Tongue (tissue), 3 donors: ENCODE measurements at places on chromosomes 3 and 15.

- no peak for DNase-seq
Observed at GRCh38 chr15:71639471-71639870, 170.9 kb upstream of the NR2E3 start.

- peak; percentile 49 for DNase-seq
Observed at GRCh38 chr15:69557020-69557706, 104.5 kb downstream of the RPLP1 start.

DNA sequence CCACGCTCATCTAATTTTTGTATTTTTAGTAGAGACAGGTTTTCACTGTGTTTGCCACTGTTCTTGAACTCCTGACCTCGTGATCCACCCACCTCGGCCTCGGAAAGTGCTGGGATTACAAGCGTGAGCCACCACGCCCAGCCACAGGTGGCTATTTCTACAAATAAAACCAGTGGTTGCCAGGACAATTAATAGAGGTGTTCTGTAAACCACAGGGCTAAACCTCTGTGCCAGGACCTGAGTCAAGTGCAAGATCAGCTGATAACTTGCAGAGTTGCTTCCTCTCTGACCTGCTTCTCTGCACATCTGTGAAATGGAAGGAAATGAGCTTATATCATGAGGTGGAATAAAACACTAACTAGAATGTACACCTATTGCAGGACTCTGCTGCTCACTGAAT is 72.8 kb downstream of the CD200R1L start:
- no peak for DNase-seq

DNA sequence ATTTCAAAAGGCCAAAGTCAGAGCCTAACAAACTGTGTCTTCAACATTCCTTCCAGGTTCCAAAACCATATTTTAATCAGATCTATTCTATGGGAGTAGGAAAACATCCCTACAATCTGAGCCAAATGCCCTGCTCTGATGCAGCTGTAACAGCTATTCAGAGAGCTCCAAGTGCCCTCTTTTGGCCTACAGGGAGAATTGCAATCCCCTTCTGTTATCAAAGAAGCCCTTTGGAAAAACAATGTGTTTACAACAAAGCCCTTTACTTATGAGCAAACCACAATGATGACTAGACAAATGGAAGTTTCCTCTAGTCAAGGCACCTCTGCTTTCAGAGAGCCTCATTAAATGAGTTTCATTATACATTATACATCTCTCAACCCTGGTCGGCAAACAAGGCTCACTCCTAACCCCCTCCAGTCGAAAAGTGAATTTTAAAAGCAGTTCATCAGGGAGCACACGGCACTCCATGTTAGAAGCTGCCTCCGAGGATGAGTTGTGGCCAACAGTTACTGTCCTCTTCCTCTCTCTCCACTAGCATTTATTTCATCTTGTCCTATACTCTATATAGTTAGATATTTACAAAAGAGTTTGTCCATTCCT is 42.6 kb upstream of the TMCO5A start:
- DNase-seq, result peak; percentile 68

GRCh38 chr15:78338781-78339180 is 1.4 kb upstream of the CRABP1 start:
- DNase-seq, result no peak

DNA sequence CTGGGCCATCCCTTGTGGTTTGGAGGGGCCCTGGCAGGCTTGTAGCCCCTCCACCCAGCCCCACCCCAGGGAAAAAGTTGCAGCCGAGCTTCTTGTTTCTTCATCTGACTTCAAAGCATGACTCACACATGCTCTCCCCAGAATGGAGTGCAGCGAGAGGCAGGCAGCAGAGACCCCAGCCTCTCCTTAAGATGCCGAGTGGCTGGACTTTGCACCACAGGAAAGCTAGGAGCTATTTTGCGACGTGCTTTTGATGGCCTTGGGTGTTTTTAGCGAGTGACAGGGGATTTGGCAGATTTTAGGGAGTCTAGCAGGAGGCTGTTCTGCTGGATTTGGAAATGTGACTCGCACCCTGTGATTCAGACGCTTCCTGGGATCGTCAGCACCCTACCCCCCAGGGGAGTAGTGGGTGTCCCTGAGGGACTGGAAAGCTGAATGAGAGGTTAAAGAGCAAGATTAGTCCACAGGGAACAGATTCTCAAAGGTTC is 14.2 kb downstream of the BAHD1 start:
- DNase-seq, result no peak

DNA sequence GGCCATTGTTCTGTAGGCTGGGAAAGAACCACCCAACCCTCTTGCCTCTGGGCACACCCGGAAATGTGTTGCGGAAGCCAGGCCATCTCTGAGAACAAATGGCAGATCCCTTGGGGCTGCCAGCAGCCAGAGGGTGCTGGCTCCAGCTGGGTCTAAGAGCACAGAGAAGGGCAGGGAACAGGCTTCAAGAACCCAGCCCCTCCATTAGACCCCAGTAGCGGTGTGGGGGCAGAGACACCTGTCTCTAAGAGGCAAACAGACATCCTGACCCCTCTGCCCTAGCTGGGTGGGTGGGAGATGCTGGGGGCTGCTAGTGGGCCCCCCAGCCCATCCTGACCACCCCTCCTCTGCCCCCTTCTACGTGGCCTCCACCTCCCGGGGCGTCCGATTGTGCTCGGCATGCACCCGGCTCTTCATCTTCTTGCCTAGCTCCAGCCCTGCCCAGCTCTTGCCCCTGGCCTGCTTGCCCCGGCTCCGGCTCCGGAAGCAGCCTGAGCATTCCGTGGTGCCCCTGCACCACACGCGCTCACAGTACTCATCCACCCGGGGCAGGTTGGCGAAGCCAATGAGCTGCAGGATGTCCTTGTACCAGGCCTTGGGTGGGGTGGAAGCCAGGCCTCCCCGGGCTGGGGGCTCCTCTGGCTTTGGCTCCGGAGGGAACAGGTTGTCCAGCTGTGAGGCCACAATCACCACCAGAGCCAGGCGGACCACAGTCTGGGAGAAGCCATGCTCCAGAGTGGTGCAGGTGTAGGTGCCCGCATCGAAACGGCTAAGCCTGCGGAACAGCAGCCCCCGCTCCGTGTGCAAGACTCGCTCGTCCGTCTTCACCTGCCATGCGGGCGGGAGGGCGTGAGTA is 9.4 kb downstream of the SEMA3G start:
- DNase-seq, result no peak

DNA sequence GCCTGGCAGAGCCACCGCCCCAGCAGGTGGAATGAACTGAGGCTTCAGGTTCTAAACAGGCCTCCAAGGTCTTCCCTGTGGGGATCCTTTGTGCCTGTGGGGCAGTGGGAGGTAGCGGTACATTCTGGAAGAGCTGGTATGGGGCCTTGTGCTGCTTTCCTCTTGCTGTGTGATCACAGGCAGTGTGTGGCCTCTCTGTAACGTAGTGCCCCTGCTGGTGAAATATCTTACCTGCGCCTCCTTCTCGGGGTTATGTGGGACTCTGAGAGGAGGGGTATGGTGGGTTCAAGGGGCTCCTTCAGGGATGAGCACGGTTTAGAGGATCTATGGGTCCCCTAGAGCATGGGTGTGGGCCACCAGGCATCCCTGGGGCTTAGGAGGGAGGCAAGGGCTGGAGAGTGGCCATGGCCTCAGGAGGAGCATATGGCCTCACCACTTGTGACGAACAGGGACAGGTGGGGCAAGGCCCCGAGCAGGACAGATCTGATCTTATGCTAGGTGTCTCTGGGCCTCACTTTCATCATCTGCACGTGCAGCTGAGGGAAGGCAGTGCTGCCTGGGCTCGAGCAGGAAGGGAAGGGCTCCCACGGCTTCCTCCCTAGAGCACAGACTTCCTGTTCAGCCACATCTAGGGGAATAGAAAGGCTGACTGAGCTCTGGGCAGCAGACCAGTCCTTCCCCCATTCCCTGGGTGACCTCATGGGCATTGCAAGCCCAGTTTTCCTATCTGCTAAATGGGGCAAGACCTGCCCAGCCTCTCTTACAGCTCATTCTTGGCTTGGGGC is 1.9 kb upstream of the ALS2CL start:
- DNase-seq, result peak; percentile 75

- DNase-seq, result no peak
Observed at GRCh38 chr3:115996420-115997108, 373.3 kb downstream of the GAP43 start.

GRCh38 chr3:189635339-189635738 is 4.2 kb downstream of the TP63 start:
- no peak for DNase-seq

DNA sequence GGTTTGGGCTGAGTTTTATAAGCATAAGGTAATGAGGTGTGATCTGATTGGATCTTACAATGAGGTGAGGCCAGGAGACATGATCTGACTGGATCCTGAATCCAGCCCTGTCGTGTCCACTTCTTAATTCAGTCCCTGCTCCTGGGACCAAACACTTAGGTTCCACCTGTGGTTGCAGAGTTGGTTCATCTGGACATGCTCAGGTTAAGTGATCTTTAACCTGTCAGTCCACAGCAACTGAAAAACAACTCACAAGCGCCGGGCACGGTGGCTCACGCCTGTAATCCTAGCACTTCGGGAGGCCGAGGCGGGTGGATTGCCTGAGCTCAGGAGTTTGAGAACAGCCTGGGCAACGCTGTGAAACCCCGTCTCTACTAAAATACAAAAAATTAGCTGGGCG is 679.3 kb upstream of the ALCAM start:
- no peak for DNase-seq

GRCh38 chr3:128504963-128505730 is 12.1 kb upstream of the GATA2 start:
- no peak for DNase-seq

- no peak for DNase-seq
Observed at GRCh38 chr15:59536553-59536952, 75.0 kb upstream of the GCNT3 start.

DNA sequence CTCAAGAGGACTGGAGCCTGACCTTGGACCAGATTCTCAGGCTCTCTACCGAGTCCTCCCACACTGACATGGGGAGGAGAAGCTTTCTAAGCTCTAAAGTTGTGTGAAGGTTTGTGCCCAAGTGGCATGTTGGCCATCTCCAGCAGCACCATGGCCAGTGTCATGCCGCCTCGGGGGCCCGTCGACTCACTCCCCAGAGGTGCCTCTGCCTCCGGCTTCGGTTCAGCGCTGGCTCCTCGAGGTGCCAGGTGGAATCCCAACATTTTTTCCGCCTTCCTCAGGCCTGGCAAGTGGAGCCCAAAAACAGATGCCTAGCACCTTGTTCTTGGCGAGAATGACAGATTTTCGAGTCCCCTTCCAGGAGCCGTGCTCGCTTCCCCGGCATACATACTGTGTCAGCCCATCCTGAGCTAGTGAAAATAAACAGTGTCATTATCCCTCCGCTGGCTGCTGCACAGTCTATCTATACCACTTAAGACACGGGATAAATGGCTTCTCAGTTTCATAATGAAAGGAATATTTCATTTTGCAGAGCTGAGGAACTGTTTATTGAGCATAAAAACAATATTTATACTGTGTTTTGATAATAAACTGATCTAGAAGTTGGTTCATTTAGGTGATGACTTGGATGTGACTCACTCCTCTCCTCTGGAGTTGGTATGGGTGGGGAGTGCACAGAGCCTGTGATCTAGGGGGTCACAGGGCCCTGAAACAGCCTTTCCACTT is 328.5 kb upstream of the TLE3 start:
- no peak for DNase-seq

- DNase-seq, result no peak
Observed at GRCh38 chr3:117102426-117102825, 392.8 kb downstream of the TUSC7 start.

DNA sequence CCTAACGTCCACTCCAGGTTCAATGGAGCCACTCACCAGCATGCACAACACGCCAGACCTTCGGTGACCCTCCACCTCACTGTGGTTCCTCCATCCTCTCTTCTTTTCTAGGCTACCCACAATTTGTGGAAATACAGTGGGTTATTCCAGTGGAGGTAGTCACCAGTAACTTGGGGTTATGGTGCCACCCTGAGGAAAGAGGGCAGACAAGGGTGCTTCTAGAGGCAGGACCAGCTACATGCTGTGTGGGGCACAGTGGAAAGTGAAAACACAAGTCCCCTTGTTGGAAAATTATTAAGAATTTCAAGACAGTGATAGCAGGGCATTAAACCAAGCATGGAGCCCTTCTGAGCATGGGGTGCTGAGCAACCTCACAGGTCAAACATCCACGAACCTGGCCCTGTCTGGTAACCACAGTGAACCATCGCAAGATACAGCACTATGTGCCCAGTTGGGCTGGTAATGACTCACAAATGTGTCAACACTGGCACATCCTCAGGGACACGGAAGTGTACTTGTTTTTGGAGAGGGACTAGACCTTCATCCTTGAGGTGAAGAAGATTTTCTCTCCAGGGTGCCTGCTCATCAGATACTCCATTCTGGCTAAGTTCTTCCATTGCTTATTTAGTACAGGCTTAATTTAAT is 166.7 kb downstream of the STT3B start:
- DNase-seq, result no peak

GRCh38 chr15:76179023-76179422 is 119.2 kb downstream of the TMEM266 start:
- DNase-seq, result no peak

- no peak for DNase-seq
Observed at GRCh38 chr3:123702720-123703119, 117.9 kb upstream of the HACD2 start.

DNA sequence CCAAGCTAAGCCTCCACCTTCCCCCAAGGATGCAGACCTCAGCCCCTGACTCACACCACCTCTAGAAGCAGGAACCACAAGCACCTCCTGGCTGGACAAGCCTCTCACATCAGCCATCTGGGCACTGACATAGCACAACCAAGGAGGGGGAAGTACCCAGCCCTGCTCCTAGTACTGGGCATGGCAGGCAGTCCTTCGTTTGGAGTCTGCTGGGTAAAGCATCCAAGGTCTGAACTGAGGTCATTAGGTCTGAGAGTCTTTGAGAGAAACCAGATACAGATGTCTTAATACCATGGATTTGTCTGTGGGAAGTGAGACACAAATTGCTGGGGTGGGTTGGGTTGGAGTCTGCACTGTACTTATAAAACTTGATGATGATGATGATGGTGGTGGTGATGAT is 61.8 kb downstream of the CCDC33 start:
- DNase-seq, result no peak

DNA sequence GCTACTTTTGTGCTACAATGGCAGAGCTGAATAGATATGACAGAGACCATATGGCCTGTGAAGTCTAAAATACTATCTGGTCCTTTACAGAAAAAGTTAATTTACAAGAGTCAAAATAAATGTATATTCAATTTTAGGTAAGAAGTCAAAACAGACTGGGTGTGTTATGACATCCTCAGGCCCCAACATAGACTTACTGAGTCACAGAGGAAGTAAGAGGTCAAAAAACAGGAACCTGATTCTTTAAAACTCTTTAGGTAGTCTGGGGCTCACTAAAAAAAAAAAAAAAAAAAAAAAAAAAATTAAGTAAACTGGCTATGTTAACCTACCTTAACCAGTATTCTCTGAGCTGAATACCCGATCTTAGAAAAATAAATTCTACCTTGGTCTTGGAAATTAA is 13.1 kb downstream of the DNAAF4 start:
- DNase-seq, result no peak

GRCh38 chr3:127870156-127870555 is 44.9 kb upstream of the KBTBD12 start:
- DNase-seq, result peak; percentile 16

- peak; percentile 79 for DNase-seq
Observed at GRCh38 chr3:13276438-13277195, 143.5 kb downstream of the NUP210 start.

GRCh38 chr3:2958551-2958950 is 151.6 kb downstream of the IL5RA start:
- no peak for DNase-seq

GRCh38 chr3:28667646-28668621 is 319.3 kb upstream of the AZI2 start:
- peak; percentile 85 for DNase-seq

- no peak for DNase-seq
Observed at GRCh38 chr3:94061297-94061696, 1.4 kb downstream of the DHFR2 start.

- no peak for DNase-seq
Observed at GRCh38 chr15:49865925-49866757, 245.3 kb downstream of the DTWD1 start.
